Dermis microvascular lymphatic vessel endothelial cell (primary cell): ENCODE measurements at places on chromosomes 12 and 14.
A peak's percentile ranks its signal among the peaks of the same experiment; 100 is the strongest.

- DNase-seq: no peak
Measured at GRCh38 chr12:123238961-123239360, 5.7 kb downstream of the MTRFR start.

DNA sequence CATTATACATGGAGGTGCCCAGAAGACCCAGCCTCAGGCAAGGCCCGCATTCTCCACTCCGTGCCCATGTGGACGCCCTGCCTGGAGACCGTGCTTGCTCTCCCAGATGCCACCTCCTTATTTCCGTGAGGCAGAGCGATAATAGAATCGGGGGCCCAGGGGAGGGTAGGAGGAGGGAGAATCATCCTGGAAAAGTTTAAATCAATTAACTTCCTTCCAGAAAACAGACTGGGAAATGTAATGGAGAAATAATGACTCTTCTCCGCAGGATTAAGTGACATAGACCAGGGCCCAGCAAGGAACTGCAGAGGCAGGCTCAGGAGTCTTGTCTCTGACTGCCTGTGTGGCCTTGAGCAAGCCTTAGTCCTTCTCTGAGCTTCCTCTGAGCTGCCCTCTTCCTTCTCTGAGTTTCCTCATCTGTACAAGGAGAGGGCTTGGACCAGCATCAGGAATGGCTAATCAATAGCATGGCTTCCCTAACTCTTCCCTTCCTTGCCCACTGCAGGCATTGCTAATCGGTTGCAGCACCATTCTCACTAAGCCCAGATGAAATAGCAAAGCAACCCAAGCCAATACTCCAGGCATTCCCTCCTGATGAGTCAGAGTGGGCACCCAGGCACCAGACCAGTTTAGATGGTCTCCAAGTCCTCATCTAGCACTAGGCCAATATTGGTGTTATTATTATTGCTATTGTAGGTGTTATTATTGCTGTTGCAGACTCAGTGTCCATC, 11.3 kb upstream of the FAM222A start:
- DNase-seq: no peak

DNA sequence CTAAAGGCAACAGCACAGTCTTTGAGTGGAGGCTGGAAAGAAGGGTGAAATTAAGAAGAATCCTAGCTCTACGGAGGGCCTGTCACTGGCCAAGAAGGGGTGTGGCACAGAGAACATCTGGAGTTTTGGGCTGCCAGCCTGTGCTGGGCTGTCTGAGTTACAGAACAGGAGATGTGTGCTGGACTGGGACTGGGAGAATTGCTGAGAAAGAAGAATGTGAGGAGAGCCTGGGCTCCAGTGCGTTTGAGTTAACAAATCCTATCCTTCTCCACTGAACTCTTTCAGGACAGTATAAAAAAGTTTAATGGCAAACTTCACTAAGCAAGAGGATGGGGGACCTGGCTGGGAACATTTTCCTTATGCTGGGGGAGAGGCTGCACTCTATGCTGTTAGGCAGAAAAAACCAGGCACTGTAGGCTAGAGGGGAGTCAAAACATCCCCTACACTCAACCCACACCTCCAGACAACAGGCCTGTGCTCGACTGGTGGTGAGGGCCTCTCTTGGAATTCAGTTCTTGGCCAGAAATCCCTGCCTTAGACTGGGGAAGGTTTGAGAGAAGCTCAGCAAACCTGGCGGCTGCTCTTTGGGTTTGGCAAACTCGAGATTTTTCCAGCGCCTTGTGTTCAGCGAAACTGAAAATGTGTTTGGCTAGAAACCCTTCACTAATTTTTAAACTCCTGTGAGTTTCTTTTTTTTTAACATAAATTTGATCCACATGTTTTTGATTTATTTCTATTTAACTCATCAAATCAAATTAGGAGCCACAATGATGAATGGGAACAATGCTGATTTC, 217.3 kb downstream of the MON2 start:
- no peak for DNase-seq

GRCh38 chr14:45284802-45285201, 31.8 kb upstream of the MIS18BP1 start:
- DNase-seq: no peak

- no peak for DNase-seq
Measured at GRCh38 chr12:115879354-115879753, 398.1 kb downstream of the MED13L start.

DNA sequence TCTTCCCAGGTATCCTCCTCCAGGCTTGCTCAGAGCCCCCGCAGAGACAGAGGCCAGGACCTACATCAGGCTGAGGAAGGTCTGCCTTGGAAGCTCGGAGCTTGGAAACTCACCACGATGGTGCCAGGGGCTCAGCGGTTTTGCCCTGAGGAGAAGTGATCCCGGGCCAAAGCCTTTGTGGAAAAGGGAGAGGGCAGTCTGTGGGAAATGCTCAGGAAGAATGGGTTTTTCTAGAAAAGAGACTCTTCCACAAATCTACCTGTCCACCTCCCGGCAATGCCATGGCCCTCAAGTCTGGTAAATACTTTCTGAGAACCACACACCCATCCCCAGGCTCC, 8.0 kb downstream of the KRT2 start:
- DNase-seq: no peak

DNA sequence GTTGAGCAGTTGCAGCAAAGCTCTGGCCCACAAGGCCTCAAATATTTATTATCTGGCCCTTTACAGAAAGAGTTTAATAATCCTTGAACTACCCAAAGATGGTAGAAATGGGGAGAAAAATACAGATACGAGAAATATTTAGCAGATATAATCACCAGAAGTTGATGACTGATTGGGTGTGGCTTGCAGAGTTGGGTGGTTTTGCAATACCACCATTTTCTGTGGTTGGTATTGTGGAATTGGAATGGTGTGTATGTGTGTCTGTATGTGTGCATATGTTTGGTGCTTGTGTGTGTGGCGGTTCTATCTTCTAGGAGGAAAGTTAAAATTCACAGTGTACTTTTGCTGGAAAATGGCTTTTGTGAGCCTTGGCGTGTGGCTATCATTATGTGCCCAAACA, 85.4 kb upstream of the MANSC4 start:
- no peak for DNase-seq

DNA sequence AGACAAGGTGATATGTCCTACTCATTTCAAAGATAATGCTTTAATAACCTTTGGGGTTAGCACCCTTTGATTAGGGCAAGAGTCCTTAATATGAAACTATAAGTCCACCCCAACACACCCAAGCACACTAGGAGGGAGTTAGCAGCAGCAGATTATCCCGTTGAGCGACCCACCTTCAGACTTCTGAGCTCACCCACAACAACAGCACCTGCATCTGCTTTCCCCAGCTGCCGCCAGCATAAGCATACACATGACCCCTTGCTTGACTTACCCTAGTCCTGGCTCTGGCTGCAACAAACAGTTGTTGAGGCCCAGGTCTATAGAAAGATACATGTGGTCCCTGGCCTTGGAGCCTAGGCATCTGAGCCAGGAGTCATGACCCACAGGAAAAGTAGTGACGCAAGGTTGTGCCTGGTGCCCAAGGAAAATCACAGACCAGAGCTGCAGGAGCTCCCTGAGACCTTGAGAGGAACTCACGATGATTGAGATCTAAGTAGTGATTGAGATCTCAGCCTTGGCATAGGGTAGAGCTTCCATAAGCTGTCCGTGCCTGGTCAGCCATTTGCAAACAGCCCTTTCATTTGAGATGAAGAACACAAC, 19.0 kb downstream of the ZDHHC22 start:
- no peak for DNase-seq

DNA sequence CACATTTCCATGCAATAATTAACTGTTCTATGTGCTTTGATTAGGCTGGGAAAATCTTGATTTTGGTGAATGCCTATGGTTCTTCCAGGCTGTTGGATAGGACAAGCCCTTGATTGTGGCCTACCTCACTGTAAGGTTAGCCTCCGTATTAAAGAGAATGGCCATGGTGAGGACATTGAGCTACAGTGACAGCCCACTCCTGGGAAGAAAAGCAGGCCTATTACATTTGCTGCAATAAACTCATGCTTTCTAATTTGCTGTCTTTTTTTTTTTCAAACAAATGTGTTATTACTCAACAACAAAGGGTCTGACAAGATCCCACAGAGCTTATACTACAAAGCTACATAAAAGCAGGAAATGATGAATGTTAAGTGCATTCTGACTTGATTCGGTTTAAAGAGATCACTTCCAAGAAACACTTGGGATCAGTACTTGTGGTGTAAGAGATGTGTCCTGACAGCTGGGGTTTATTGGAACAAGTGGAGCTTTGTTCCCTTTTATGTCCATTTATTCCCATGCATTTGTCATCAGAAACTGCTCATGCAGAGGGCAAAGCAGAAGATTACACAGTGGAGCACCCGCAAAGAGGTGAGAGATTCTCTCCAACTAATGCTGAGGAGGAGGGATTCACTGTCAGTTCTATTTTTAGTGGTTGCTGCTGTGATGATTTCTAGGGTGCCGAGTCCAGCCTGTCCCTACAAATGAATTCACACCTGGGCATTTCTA, 29.1 kb upstream of the KCNK10 start:
- DNase-seq: no peak

DNA sequence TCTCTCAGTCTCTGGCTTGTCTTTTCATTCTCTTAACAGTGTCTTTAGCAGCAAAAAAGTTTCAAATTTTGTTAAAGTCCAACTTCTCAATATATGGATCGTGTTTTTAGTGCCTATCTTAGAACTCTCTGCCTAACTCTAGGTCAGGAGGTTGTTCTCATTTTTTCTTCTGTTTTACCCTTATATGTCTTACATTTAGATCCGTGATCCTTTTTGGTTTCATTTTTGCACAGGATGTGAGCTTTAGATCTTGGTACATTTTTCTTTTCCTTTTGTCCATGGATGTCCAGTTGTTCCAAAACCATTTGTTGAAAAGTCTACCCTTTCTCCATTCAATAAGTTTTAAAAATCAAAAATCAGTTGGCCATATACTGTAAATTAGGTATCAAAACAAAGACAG, 6.8 kb downstream of the VRK1 start:
- DNase-seq: no peak

DNA sequence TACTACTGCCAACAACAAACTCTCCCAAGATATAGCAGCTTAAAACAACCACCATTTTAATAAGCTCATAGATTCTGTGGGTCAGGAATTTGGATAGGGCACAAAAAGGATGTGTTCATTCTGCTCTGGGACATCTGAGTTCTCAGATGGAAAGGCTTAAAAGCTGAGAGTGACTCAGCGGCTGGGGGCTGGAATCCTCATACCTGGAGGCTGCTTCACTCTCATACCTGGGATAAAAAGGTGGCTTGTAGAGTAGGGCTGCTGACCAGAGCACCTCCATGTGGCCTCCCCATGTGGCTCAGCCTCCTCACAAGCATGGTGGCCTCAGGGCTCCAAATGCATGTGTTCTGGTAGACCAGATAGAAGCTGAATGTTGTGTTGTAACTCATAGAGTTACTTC, 20.2 kb upstream of the PELI2 start:
- no peak for DNase-seq

DNA sequence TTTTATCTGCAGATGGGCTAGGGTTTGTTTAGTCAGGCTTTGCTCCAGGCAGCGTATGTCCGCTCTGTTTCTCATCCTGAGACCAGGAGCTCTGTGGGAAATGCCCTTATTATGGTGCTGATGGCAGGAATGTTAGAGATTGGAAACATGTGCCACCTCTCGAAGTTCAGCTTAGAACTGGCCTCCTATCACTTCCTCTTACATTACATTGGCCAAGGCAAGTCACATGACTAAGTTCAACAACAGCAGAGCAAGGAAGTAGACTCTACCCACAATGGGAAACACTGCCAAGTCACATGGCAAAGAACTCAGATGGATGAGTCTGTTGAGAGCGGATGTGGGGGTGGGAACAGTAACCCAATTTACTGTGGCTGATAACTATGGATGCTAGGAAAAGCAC, 161.9 kb upstream of the WSCD2 start:
- DNase-seq: no peak

GRCh38 chr12:60266381-60266852, 670.6 kb downstream of the SLC16A7 start:
- DNase-seq: peak; percentile 53

GRCh38 chr14:104245723-104246122, 107.3 kb downstream of the KIF26A start:
- DNase-seq: no peak

DNA sequence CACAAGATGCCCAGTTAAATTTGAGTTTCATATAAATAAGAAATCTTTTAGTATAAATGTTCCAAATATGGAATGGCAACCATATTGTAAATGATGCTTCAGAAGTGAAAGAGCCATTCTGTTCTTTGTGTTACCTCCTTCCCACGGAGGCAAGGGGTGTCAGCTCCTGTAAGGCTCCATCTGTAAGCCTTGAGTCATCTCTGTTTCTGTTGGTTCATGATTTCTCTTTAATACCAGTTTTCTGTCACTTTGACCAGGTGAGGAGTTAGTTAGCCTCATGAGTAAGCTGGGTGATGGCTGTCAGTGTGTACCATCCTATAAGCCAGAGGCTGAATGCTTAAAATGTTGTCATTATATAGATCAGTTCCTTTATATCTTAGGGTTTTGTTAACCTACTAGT, 61.9 kb downstream of the TMEM30B start:
- DNase-seq: no peak

GRCh38 chr12:122528992-122529391, 1.9 kb downstream of the KNTC1 start:
- no peak for DNase-seq

- no peak for DNase-seq
Measured at GRCh38 chr14:106586098-106586704, 1059.8 kb downstream of the TMEM121 start.

GRCh38 chr14:65421201-65421981, 8.9 kb downstream of the FUT8 start:
- DNase-seq: no peak

DNA sequence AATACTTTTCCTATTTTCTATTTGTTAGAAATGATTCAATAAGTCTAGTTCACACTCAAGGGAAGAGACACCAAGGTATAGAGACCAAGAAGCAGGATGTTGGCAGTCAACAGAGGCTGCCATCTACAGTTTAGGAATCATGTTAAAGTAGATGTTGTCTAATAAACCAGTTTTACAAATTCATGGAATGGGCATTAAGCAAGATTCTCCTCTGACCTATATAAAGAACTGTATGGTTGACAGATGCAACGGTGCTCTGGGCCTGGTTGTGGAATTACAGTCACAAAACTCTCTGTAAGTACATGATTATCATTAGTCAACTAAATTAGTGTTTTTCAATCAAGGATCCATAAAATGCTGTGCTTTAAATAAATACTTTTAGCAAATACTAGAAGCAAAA, 475.1 kb downstream of the NAV3 start:
- DNase-seq: no peak

- peak; percentile 64 for DNase-seq
Measured at GRCh38 chr14:92135269-92135668, 13.5 kb downstream of the CPSF2 start.

DNA sequence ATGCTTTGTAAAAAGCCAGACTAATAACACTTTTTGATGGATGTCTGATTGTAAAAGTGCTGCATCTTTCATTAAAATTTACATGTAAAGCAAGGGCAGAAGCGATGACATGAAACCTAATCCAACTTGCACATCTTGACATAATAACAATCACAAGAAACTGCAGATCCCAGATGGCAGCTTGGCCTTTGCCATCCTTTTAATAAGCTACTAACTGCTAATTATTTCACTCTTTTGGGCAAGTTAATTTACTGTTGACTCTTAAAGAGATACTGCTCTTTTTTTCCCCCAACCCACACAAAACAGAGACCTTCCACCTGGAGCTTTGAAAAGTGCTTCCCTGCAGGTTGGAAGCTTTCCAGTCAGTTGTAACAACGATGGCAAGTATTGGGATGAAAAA, 137.5 kb downstream of the NRXN3 start:
- DNase-seq: no peak
